Large intestine (tissue), 12 donors: ENCODE measurements at places on chromosomes 7 and 10. TPM values are rescaled to one million over a fixed set of nuclear protein-coding genes. Genes with fewer than 3 reads are reported as not detected.

DNA sequence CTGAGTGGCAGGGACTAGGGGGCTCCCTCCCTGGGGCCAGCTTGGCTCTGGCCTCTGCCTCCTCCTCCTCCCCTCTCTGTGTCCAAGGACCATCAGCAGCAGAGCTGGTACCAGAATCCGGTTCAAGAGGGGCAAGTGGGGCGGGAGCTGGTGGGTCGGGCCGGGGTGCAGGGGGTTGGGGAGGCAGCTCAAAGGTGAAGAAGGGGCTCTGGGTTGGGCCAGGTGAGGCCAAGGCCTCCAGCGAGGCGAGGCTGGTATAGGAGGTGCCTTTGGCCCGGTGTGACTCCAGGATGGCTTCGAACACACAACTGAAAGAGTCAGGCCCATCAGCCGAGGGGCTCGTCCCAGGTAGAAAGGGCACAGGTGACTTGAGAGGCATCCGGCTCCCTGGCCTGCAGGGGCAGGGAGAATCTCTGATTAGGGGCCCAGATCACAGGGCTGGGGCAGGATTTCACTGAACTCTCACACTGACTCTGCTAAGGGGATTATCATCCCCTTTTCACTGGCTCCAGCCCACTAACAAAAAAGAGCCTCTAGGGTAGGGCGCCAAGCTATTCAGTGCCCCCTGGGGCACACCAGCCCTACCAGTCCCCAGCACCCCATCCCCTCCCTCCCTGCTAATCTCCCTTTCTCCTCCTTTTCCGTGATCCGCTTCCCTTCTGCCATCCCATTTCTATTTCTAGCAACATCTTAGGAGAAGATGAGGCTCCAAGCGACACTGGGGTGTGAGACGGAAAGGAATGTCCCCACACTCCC, 4.6 kb downstream of the PSD start:
- DNase-seq: no peak

GRCh38 chr10:84291384-84291783, 37.0 kb upstream of the CCSER2 start:
- no peak for DNase-seq

GRCh38 chr7:152076324-152076821, 50.9 kb downstream of the GALNT11 start:
- DNase-seq: no peak

DNA sequence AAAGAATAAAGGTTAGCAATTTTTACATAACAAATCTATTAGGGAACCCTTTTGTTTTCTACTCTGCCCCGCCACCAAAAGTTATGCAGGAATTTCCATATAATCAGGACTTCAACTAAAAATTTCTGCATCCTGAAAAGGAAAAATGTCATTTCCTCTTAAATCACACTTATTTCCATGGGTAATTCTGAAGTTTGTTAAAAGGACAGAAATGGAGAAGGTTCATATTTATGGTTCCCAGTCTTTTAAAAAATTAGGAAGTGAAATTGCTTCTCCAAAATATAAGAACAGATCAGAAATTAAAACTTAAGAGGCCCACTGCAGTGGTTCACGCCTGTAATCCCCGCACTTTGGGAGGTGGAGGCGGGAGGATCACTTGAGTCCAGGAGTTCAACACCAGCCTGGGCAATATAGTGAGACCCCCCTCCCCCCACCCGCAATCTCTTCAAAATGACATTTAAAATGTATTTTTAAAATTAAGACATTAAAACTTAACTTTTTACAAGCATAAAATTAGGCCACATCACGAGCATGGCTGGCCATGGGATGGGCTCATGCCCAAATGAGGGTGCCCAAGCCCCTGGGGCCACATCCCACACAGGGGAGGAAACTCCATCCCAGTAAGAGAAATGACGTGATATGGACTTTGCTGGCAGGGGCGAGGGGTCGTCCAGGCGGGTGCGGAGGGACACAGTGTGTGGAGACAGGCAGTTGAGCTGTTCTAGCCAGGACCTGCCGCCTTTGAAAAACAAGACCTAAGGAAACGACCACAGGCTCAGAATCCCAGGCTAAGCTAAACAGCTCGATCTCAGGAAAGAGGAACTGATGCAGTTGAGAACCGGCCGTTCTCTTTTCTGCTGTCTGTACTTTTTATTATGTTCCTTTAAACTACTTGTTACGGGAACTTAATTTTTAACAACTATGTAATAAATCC, 51.3 kb upstream of the NFE2L3 start:
- DNase-seq: no peak

DNA sequence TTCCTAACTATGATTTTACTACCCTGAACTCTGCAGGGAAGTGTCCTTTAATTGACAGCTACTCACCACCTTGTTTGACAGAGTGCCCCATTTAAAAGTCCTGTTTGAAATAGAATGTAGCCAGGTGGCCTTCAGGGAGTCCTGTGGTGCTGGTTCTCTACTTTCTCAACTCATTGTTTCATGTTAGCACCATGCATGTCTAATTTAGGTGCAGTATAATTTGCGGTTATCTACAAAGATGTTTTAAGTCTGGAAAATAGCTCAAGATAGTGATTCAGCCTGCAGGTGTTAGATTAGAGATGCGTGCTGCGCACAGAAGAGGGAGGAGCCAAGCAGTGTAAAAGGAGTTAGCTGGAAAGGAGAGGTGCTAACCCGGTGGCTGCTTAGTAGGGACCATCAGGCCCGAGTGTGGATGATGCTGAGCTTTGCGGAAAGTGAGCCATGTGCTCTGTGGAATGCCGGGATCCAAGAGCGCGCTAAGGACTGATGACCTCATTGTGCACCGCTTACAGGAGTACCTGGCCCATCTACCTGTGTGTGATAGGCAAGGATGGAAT, 1.2 kb downstream of the CCM2 start:
- peak; percentile 80 for DNase-seq

- no peak for DNase-seq
Observed at GRCh38 chr10:27685681-27686080, 59.9 kb downstream of the MKX start.

- no peak for DNase-seq
Observed at GRCh38 chr7:125257617-125258016, 328.0 kb upstream of the POT1 start.

DNA sequence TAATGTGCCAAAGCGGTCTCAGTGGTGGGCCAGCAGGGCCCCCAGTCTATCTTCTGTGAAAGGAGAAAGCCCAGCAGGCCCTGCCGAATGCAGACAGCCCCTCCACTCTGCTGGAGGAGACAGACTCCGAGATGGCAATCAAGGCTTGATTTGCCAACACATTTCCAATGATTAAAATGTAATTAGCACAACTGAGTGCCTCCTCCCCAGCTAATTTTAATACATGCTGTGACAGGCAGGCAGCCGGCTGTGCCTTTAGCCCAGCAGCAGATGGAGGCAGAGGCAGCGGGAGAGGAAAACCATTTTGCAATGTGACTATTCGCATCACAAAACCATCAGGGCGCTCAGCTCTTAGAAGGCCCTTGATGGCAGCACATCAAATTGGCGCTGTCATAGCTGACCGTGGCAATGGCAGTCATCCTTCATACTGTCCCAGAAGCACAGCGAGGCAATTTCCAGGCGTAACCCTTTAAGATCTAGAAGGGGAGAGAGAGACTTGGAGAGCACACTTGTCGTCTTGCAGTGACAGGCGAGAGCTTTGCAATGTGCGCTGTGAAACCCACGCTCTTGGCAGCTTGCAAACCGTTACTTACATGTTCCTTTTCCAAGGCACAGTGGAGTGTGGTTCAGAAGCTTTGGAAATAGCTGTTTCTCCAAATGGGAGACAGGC, 714.8 kb upstream of the GALNT17 start:
- DNase-seq: no peak

- no peak for DNase-seq
Observed at GRCh38 chr7:64997927-64998391, 7.1 kb upstream of the ZNF117 start.

GRCh38 chr7:8841171-8841570, 407.8 kb downstream of the NXPH1 start:
- no peak for DNase-seq

DNA sequence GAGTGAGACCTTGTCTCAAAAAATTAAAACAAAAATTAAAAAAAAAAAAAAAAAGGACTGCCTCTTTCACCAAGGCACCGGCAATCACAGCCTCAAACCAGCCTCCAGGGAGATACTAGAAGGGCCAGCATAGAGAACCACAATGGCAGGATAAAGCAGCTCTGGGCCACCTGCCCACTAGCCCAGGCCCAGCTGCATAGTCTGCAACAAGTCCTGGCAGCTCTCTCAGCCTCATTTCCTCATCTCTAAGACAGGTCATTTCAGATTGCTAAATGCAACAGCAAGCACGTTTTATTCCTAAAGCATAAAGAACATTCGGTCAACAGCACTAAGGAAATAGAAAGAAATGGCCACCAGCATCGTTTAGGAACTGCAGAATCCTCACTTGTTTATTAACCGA, 28.8 kb downstream of the XPNPEP1 start:
- DNase-seq: no peak

DNA sequence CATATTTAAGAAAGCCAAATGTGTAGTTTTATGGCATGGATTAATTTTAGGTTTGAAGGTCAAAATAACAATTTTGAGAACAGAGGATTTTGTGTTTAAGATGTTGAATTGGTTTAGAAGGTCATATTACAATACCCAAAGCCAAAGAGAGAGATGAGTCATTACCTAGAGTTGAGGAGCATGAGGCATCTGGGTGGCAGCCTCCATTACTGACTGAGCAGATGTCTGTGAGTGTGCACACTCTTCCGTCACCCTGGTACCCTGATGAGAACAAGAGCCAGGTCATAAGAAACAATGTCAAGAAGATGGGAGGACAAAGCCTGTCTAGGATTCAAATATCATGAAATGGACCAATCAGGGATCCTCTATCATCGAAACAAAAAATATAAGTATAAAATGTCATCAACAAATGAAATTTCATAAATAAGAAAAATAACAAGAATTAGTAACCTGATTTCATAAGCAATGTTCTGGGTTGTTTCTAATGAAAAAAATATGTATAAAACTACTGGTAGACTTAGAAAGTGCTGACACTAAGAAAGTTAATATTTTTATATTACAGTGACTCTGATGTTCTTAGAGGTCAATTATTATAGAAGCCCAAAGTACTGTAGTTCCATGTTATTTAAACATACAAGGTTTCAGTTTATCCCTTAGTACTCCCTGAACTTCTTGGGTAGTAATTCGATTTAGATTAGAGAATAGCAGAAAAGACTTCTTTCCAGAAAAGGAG, 20.0 kb downstream of the CUBN start:
- DNase-seq: no peak

- DNase-seq: peak; percentile 32
Observed at GRCh38 chr7:140646931-140647647, 6.5 kb upstream of the DENND2A start.

GNGT1 gene
- polyA plus RNA-seq: not detected

FOXP2 gene
- polyA plus RNA-seq: 9.7 TPM

TLX1 gene
- polyA plus RNA-seq: 0.57 TPM

TAS2R5 gene
- 6.6 TPM for polyA plus RNA-seq
